Left renal pelvis (tissue), 4 donors: ENCODE measurements at places on chromosomes 5 and 9. TPM values are rescaled to one million over a fixed set of nuclear protein-coding genes. Genes with fewer than 3 reads are reported as not detected.

GRCh38 chr5:42993516-42994245 lies 46.4 kb downstream of the ANXA2R start:
- DNase-seq = no peak

STING1 gene
- polyA plus RNA-seq = 29.6 TPM

DNA sequence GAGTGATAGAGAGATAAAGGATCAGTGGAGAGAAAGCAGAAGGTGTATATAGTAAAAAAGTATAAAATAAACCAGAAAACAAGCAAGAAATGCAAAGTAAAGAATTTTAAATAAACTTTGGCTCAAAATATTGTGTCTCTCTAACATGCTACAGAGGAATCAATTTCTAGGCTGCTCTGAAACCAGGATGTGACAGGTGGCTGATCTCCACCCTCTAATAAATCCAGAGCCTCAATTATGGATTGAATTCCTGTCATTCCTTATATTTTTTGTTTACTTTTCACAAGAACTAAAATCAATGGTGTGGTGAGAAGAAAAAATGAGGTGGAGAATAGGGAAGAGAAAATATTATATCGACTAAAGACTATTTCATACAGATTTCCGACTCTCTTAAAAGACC lies 965.1 kb upstream of the SEMA6A start:
- DNase-seq = no peak

DNA sequence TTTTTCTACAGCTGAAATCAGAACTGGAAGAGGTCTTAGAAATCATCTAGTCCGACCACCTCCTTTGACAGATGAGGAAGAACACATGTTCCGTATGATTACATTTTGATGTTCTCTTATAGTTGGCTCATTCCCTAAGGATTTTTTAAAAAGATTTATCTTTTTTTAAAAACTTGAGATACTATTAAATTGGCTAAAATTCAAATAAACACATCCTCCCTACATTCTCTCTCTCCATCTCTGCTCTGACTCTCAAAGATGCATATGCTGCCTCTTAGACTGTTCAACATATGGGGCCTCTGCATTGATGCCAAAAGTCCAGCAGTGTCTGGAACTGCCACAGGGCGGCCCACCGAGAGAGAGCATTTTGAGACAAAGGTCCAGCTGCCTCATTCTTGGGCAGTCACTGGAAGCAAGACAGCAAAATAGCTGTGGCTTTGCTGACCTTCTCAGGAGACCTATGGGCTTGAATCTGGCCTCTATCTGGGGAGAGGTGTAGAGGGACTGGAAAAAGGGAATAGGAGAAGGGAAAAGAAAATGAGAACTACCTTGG lies 12.8 kb upstream of the TSSK1B start:
- no peak for DNase-seq
